Mucosa of descending colon (tissue), 3 donors: ENCODE measurements at places on chromosomes 4 and X. TPM values are rescaled to one million over a fixed set of nuclear protein-coding genes. Genes with fewer than 3 reads are reported as not detected.

- no peak for DNase-seq
Measured at GRCh38 chr4:127975121-127975770, 10.0 kb downstream of the ABHD18 start.

DNA sequence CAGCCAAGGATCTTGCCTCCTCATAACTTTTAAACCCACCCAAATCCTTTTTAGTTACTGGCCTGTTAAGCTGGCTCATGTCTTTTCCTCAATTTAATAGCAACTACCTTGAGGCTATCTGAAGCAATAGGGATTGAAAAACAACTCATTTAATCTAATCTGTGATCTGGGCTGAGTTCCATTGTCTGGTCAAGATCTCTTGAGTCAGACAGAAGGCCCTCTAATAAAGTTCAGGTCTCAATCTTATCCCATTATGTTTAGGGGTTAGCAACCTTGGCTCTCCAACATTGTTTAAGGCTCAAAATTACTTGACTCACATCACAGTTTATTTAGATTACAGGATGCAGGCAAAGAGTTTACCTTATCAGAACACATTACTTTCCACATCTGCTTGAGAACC is 436.1 kb downstream of the ANKRD50 start:
- DNase-seq, result no peak

- DNase-seq, result no peak
Measured at GRCh38 chrX:9746148-9746888, 19.3 kb downstream of the GPR143 start.

The F11 gene
- not detected for total RNA-seq

The XAGE1A gene
- not detected for total RNA-seq

GRCh38 chr4:147778942-147779341 is 47.1 kb downstream of the ARHGAP10 start:
- DNase-seq, result no peak

- DNase-seq, result no peak
Measured at GRCh38 chr4:182185491-182185890, 57.7 kb upstream of the TENM3 start.

The ADGRL3 gene
- 4.3 TPM for total RNA-seq

The SUPT20HL1 gene
- total RNA-seq, result not detected

The PNPLA4 gene
- total RNA-seq, result 9.3 TPM

- DNase-seq, result no peak
Measured at GRCh38 chr4:109321232-109321631, 18.8 kb upstream of the COL25A1 start.

GRCh38 chr4:129583868-129584267 is 487.9 kb downstream of the C4orf33 start:
- DNase-seq, result no peak

DNA sequence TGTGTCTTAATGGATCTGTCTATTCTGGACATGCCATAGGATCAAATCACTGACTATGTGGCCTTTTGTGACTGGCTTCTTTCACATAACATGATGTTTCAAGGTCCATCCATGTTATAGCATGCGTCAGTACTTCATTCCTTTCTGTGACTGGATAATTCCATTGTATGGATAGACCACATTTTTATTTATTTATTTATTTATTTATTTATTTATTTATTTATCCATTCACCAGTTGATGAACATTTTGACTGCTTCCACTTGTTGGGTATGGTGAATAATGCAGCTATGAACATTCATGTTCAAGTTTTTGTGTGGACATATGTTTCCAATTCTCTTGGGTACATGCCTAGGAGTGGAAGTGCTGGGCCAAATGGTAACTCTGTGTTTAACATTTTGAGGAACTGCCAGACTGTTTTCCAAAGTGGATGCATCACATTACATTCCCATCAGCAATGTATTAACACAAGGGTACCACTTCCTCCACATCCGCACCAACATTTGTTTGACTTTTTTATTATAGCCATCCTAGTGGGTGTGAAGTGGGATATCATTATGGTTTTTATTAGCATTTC is 14.0 kb downstream of the RTL5 start:
- DNase-seq, result no peak

- no peak for DNase-seq
Measured at GRCh38 chr4:78439328-78439727, 112.2 kb upstream of the ANXA3 start.

The DCTD gene
- total RNA-seq, result 55.4 TPM

- DNase-seq, result no peak
Measured at GRCh38 chr4:98688411-98689290, 30.2 kb upstream of the TSPAN5 start.

The VSIG4 gene
- total RNA-seq, result 7.3 TPM

DNA sequence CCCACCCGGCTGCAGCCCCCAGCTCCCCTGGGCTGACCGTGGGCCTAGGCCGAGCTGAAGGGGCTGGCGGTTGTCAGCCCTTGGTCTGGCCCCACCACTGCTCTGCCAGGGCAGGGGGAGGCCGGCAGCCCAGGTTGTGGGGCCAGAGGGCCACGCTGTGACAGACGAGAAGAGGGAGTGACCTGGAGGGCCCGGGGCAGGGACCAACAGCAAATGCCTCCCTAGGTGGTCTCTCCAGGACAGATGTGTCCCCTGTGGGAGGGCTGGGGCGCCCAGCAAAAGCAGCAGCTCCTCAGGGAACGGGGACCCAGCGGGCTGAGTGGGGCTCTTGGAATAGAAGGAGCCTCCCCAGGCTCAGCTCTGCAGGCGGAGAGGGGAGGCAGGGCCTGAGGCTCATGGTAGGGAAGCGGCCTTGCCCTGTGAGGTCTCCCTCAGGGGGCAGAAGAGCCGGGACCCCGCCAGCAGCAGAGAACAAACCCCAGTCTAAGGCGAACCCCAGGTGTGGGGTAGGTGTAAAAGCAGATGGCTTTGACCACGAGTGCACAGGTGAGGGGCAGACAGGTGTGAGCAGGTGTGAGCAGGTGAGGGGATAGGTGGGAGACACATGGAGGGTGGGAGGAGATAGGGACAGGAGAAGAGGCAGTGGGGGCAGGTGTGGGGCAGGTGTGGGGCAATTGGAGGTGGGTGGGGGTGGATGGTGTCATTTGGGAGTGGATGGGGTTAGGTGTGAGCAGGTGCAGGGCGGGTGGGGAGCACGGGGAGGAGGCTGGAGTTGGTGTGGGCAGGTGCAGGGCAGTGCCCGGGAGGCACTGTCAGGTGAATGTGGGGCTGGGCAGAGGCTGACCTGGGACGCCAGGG is 34.1 kb upstream of the SPON2 start:
- peak; percentile 47 for DNase-seq

DNA sequence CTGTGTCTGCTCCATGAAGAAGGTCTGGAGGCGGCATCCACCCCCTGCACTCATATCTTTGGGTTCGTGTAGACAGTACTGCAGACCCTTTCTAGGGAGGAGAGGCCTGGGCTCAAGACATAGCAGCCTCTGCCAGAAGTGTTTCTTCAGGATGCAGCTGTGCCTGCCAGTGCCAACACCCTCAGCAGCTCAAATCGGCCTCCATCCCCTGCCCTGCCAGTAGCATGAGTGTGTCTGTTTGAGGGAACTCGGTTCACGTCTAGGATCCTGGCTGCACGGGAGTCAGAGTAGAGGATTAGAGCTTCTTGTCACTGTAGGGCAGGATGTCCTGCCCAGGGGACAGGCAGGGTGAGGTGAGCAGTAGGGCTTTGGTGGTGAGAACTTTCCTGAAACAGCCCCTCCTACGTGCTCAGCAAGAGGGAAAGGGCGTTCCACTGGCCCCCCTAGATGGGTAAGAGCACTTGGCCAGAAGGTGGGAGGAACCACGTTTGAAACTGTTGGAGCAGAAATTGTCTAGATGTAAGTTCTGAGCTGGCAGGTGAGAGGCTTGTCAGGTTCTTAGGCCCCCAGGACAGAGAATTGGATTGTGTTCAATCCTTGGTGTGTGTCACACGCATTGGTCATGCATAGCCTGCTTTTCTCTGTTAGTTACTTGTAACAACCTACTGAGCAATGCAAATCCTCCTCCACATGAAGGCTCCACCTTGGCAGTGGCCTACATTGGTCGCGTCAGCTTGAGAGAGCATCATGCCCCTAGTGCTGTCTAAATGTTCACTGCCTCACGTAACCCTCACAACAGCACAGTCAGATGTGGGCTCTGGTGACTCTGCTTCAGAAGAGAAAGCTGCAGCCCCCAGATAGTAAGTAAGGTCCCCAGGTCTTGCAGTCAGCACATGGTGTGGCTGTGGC is 25.8 kb upstream of the FAM193A start:
- no peak for DNase-seq

- no peak for DNase-seq
Measured at GRCh38 chr4:78477276-78477675, 74.3 kb upstream of the ANXA3 start.

GRCh38 chr4:8707045-8707781 is 114.6 kb downstream of the CPZ start:
- peak; percentile 17 for DNase-seq

The BMPR1B gene
- 0.36 TPM for total RNA-seq

The P2RY4 gene
- total RNA-seq, result 0.79 TPM

DNA sequence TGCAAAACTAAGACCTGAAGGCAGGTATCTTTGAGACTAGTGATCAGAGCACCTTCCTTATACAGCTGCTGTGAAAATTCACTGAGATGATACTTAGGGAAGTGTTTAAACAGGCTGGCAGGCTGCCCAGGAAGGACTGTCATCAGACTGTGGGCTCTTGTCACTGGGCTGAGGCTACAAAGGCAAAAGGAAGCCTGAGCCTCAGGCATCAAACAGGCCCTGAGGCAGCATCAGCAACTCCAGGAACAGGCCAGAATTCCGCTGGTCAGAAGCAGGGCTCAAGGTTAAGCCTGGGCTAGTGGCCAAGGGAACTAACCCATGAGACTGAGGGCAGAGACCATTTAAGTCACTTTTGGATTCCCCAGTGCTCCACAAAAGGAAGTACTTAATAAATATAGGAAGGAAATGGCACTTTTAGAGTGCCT is 12.8 kb downstream of the PJA1 start:
- peak; percentile 69 for DNase-seq

GRCh38 chr4:3877236-3877635 is 111.1 kb downstream of the ADRA2C start:
- DNase-seq, result no peak

DNA sequence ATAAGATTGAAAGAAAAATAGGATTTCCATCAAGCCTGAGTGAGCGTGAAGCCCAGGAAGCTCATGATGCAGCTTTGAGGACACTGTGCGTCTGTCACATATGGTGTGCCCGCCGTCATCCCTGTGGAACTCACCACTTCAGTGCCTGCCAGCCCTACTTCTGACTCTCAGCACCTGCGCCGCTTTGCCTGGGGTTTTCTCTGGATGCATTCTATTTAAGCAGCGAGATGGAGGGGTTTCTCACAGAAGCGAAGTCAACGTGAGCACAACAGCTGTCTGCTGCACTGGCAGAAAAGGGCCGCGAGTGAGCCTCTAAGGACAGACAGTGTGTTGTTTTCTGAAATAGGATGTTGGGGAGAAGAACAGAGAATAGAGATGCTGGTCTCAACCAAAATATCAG is 6.2 kb upstream of the TMEM128 start:
- DNase-seq, result no peak

The TLR1 gene
- 7.7 TPM for total RNA-seq

The GRID2 gene
- total RNA-seq, result 0.44 TPM

The EGFL6 gene
- 0.29 TPM for total RNA-seq

GRCh38 chr4:176830971-176831370 is 38.2 kb upstream of the VEGFC start:
- no peak for DNase-seq

The RADX gene
- total RNA-seq, result 1.3 TPM

DNA sequence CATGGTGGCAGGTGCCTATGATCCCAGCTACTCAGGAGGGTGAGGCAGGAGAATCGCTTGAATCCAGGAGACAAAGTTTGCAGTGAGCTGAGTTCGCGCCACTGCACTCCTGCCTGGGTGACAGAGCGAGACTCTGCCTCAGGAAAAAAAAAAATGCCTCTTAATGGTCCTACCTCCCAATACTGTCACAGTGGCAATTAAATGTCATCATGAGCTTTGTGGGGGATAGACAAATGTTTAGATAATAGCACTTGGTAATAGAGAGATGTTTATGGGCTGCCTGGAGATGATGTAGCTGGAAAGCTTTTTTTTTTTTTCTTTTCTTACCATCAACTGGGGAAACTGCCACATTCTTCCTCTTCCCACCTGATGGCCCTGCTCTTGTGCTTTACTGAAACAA is 33.0 kb downstream of the GRK4 start:
- no peak for DNase-seq

DNA sequence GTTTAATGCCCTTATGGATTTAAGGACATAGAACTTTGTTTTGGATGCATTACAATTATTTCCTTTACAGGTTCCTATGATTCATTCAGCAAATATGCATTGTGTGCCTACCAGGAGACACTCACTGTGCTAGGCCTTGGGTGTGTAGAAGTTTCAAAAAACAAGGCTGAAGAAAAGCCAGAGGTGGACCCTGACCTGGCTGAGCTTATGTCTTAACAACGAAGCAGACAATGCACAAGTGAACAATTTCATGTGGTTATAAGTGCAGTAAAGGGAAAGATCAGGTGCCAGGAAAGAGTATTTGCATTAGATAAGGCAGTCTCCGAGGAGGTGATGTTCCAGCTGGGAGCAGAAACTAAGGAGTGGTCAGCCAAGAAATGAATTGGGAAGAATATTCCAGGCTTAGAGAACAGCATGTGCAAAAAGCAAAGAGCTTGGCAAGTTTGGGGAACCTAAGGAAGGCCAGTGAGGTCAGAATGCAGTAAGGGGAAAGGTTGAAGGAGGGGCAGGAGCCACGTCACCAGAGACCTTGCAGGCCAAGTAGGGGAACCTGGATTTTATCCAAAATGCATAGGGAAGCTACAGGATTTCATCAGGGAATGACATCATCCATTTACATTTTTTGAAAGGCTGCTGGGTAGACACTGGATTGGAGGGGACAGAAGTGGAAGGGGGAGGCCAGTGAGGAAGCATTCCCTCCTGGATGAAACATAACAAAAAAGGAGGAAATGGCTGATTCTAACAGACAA is 193.6 kb downstream of the SOWAHB start:
- DNase-seq, result peak; percentile 63
